Adrenal gland (tissue), 19 donors: ENCODE measurements at places on chromosomes 16 and 17.

- no peak overlapping the region for H3K4me3 ChIP-seq
- H3K27ac ChIP-seq: no peak overlapping the region
- no peak for DNase-seq
- H3K36me3 ChIP-seq: no peaks in the 10 kb centered on the region
- peaks cover 28% of the 10 kb centered on the region for H3K4me1 ChIP-seq
- H3K27me3 ChIP-seq: no peaks in the 10 kb centered on the region
Observed at GRCh38 chr17:67511012-67511411, 133.9 kb downstream of the PITPNC1 start.

DNA sequence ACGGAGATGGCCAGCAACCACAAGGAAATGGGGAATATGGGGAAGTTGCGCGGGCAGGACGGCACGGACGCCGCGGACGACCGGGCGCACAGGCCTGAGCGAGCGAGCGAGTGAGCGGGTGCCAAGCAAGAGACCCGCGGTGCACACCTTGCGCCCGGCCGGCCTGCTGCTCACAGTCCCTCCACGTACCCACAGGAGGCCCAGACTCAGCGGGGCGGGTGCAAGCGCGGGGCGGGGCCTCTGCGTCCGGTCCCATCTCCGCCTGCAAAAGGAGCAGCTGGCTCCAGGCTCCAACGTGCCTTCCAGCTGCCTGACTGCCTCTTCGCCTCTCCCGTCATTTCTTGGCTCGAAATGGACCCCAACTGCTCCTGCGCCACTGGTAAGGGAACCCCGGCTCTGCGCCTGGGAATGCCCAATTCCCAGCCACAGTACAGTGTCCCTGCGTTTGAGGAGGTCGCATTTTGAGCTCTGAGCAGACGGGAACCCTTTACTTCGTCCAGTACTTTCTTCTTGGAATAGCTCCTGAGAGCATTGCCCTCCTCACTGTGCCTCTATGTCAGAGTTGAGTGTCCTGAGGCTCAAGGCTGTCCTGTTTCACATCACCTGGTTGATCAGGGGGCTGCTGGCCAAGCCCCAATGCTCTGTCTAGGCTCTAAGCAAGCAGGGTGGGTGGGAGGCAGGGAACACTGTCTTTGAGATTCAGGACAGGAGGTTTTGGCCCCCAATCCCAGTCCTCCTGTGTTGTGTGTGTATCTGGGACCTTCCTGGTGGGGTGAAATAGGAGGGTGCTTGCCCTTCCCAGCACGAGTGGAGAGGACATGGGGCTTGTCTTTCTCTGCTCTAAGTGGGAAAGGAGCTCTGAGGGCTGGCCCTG lies 8.1 kb upstream of the MT1E start:
- no peak overlapping the region for H3K27ac ChIP-seq
- peak; percentile 68 for DNase-seq
- no peaks in the 10 kb centered on the region for H3K27me3 ChIP-seq

- no peaks in the 10 kb centered on the region for H3K27me3 ChIP-seq
- no peaks in the 10 kb centered on the region for H3K4me1 ChIP-seq
- H3K4me3 ChIP-seq: no peak overlapping the region
Observed at GRCh38 chr16:14056970-14057369, 14.1 kb upstream of the MRTFB start.

DNA sequence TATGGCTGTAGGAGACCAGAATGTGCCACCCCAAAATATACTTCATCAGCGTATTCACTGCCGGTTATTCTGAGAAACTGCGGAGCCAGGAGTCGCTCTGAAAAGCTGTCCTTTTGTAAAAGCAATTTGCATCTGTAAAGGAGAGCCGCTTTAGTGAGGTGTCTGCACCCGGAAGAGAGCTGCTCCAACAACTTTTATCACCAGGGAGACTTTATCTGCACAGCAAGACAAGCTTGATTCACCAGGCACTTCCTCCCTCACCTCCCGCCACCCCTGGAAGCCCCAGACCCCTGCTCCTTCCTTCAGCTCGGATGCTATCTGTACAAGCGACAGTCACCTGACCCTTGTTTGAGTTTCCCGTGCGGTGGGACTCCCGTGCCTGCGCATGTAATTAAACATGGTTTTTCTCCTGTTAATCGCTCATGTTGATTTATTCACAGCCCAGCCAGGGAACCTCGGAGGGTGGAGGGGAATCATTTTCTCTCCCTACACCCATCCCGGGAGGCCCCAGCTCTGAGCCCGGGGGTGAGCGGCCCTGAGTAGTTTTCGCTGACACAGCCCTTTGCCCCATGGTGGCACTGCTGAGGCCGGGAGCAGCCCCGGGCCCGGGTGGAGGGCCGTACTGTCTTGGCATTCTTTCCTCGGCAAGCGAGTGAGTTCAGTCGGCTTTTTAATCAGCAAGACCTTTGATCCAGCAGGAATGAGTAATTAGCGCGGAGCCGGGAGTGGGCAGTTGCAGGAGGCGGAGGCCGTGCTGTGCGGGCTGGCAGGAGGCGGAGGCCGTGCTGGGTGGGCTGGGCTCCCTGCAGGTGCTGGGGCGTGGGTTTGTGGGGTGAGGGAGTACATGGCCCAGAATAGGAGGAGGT lies 222.7 kb upstream of the CIBAR2 start:
- peaks cover 25% of the 10 kb centered on the region for H3K4me1 ChIP-seq
- no peak for DNase-seq
- no peaks in the 10 kb centered on the region for H3K36me3 ChIP-seq

GRCh38 chr16:53530046-53530445 lies 27.0 kb upstream of the AKTIP start:
- H3K4me1 ChIP-seq: no peaks in the 10 kb centered on the region
- H3K27ac ChIP-seq: no peak overlapping the region
- H3K36me3 ChIP-seq: no peaks in the 10 kb centered on the region
- H3K4me3 ChIP-seq: no peak overlapping the region
- no peaks in the 10 kb centered on the region for H3K27me3 ChIP-seq

GRCh38 chr16:67027046-67027445 lies 1.9 kb upstream of the CBFB start:
- H3K27ac ChIP-seq: no peak overlapping the region
- H3K4me3 ChIP-seq: no peak overlapping the region
- H3K4me1 ChIP-seq: peaks cover 4% of the 10 kb centered on the region
- peak; percentile 19 for DNase-seq
- H3K27me3 ChIP-seq: no peaks in the 10 kb centered on the region

DNA sequence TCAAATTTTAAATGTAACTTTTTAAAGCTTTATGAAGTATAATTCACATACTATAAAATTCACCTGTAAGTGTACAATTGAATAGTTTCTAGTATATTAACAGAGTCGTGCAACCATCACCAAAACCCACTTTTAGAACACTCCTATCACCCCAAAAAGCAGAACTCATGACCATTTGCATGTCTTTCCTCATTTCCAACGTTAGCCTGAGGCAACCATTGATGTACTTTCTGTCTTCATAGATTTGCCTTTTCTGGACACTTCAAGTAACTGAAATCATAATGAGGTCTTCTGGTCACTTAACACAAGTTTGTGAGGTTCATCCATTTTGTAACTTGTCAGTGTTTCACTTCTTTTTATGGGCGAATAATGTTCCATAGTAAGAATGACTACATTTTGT lies 33.2 kb downstream of the METTL16 start:
- H3K27me3 ChIP-seq: no peaks in the 10 kb centered on the region
- no peaks in the 10 kb centered on the region for H3K36me3 ChIP-seq
- H3K4me3 ChIP-seq: no peak overlapping the region
- no peak overlapping the region for H3K27ac ChIP-seq
- no peak for DNase-seq

GRCh38 chr17:17503566-17504130 lies 7.5 kb upstream of the RASD1 start:
- no peak for DNase-seq
- no peaks in the 10 kb centered on the region for H3K36me3 ChIP-seq
- H3K27ac ChIP-seq: no peak overlapping the region
- H3K4me3 ChIP-seq: no peak overlapping the region

- no peaks in the 10 kb centered on the region for H3K36me3 ChIP-seq
- no peaks in the 10 kb centered on the region for H3K4me1 ChIP-seq
- H3K27me3 ChIP-seq: no peaks in the 10 kb centered on the region
- H3K4me3 ChIP-seq: no peak overlapping the region
- no peak for DNase-seq
- H3K27ac ChIP-seq: no peak overlapping the region
Observed at GRCh38 chr16:51268237-51268636, 117.2 kb upstream of the SALL1 start.
